ENCODE measurements at places on chromosomes 3 and 15.

- DNase-seq: no peak
Measured at GRCh38 chr3:116153174-116153573, 292.1 kb downstream of the LSAMP start.

DNA sequence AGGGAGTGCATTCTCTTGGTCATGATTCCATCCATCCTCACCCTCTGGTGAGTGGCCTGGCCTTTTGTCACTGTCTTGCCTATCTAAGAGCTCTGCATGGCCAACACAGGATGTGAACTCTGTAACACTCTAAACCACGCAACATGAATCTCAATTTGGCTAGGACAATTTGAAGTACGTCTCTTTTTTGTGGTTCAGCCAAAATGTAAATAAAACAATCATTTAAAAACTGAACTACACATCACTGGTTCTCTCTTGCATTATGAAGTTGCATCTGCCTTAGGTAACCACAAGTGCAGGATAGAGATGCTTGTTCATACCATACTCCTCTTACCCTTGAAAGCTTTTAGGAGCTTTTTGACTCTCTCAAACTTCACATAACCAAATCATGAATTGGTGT is 27.3 kb downstream of the CCR3 start:
- no peak for DNase-seq

DNA sequence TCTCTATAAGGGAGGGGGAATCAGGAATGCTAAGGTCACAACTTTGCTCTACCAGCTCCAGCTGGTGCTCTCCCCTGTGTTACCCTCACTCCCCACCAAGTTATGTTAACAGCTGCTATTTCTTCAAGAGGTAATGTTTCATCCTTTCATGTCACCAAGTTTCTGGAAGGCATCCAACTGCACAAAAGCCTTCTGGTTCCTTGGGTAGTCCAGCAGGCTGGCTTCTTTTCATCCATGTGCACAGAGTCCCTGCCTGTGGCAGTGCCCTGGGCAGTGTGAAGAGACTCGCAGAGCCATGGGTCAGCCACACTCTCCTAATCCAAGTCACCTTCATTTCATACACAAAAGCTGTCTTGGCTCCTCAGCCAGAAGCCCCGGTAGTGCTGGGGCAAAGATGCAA is 737.5 kb upstream of the LMCD1 start:
- DNase-seq: no peak

DNA sequence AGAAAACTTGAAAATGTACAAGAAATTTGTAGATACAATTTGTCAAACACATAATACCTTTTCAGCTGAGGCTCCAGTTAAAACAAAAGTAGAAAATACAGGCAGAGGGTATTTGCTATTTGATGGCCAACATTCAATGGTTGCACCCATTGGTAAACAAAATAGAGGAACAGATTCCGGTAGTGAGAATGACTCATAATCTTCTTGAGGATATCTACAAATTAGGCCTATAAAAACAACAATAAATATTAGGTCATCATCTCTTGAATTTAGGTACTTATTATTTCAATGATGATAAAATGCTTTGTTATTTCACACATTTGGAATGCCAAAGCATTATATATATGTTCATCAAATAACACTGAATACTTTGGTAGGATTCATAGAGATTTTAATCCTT is 53.4 kb downstream of the DENND4A start:
- DNase-seq: no peak

GRCh38 chr3:196894557-196895295 is 27.0 kb downstream of the SENP5 start:
- no peak for DNase-seq

- DNase-seq: no peak
Measured at GRCh38 chr15:36331531-36332275, 247.7 kb upstream of the CDIN1 start.

DNA sequence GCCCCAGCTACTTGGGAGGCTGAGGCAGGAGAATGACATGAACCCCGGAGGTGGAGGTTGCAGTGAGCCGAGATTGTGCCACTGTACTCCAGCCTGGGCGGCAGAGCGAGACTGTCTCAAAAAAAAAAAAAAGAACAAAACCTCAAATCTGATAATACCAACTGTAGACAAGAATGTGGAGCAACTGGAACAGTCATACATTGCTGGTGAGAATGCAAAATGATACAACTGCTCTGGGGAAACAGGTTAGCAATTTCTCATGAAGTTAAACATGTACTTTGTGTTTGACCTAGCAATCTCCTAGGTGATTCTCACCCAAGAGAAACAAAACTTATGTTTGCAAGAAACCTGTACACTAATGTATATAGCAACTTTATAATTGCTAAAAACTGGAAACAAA is 4.4 kb upstream of the VHL start:
- no peak for DNase-seq

DNA sequence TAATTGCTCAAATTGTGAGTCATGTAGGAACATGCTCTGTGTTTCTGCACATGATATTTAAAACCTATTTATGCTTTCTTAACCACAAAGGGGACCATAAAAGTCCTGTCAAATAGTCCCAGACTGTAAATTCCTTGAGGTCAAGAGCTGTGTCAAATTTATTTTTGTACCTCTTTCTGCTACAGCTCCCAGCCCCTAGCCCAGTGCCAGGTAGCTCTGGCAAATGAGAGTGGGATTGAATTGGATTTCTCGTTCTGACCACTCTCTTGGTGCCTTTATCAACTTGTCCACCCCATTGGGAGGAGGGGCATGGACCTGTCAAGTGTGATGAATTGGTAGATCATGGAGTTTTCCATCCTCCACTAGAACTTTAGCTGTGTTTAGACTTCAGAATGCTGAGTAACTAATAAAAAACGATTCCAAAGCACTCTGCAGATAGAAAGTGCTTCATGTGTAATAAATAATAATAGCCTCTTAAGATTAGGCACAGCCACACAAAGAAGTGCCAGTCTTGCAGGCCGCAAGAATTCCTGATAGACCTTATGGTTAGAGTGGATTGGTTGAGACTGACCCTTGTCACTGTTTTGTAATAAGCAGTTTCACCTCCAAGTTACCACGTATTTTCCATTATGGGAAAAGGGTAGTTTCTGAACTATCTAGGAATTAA is 120.4 kb downstream of the LPP start:
- DNase-seq: no peak

DNA sequence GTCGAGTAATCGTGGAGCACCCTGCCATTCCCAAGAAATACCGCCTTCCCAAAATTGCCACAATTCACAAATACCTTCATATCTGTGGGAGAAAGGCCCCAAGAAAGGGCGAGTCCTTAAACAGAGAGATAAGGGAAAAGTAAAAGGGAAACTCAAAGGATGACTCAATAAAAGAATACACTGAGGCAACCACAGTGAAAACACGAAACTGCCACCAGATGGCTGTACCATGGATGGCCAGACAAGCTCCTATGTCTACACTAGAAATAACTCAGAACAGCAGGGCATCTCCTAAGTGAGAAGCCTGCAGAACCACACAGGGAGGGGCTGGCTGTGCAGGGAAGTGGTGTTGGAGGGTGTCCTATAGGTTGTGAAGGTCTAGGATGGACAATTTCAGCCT is 25.0 kb downstream of the SRGAP3 start:
- no peak for DNase-seq

DNA sequence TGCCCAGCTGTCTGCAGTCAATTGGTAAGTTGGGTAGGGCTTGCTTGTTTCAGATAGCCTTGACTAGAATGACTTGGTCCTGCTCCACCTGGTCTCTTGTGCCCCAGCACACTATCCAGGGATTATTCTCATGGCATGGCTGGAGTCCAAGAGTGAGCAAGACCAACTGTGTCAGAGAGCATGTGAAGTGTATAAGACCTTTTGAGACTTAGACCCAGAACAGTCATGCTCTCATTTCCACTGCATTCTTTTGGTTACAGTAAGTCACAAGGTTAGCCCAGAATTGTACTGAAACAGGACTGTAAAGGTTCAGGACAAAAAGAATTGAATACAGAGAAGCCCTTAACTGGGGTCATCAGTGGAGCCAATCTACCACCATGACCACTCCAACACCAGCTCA is 650.8 kb upstream of the ADAMTS9 start:
- DNase-seq: no peak

DNA sequence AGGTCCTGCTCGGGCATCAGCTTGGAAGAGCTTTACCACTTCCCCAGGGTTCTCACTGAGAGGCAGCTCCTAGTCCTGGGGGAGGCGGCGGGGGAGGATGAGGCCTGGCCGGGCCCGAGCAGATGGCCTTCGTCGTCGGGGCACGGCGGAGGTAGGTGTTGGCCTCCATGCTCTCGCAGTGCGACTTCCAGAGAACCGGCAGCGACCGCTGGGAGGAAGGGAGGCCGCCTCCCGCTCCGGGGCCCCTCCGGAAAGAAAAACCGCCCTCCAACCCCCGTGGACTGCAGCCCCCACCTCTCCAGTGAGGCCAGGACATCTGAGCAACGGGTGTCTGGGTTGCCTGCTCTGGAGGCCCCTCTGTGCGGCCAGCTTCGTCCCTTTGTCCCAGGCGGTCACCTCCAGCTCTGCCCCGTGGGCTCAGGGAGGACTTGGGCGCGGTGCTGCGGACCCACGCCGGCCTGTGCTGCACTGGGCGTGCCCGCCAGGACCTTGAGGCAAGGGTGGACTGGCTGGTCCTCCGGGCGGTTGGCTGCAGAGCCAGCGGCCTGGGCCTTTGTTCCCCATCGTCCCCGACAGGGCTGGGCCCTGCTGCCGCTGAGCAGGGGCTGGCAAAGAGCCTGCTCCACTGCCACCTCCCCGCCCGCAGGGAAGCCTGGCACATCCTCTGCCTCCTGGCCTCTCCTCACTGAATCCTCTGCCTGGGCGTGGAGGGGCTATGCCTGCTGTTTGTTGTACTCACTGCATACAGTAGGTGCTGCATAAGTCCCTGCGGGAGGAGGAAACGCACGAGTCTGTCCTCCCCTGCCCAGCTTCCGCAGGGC is 13.6 kb upstream of the GP9 start:
- no peak for DNase-seq

DNA sequence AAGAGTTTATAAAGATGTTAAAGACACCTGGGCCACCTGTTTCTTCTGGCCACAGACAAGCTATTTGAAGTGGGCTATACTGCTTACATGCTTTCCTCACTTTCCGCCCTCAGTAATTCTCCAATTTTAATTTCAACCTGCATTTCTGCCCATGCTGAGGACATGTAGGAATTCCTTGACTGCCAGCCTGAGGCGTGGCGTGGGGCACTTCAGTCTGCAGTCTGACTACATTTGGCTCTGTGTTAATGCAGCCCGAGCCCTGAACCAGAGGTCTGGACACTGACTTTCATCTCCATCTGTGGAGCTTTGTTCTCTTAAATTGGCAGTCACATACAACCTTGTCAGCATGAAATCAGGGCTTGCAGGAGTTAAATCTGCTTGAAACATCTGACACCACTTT is 8.5 kb downstream of the UQCC5 start:
- DNase-seq: no peak

- no peak for DNase-seq
Measured at GRCh38 chr3:43285644-43286043, 696 bp upstream of the SNRK start.

DNA sequence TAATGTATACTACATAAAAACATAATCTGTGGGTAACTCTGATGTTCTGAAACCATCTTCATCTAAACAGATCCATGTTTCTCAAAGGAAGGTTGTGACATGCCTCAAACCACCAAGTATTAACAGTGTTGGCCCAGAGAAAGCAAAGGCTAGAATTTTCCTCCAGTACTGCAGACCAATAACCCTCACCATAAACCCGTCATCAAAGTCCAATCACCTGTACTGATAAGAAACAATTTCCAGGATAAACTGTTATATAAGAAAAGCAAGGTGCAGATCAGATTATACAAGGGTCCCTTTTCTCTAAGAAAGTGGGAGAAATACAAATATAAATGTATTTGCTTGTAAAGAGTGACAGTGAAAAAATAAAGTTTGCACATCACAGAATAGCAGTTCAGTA is 32.3 kb downstream of the TBC1D2B start:
- DNase-seq: no peak

DNA sequence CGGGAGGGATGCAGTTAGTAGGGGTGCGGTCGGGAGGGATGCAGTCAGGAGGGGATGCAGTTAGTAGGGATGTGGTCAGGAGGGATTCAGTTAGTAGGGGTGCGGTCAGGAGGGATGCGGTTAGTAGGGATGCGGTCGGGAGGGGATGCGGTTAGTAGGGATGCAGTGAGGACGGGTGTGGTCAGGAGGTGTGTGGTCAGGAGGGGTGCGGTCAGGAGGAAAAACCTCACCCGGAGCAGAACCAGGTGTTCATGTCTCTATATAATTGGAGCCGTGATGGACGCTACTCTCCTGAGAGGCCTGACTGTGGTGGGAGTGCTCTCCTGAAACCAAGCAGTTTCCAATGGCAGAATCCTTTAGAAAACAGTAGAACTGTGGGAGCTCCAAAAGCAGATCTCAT is 95.8 kb downstream of the BDH1 start:
- DNase-seq: no peak

- DNase-seq: no peak
Measured at GRCh38 chr15:38733331-38733730, 168.7 kb upstream of the RASGRP1 start.

DNA sequence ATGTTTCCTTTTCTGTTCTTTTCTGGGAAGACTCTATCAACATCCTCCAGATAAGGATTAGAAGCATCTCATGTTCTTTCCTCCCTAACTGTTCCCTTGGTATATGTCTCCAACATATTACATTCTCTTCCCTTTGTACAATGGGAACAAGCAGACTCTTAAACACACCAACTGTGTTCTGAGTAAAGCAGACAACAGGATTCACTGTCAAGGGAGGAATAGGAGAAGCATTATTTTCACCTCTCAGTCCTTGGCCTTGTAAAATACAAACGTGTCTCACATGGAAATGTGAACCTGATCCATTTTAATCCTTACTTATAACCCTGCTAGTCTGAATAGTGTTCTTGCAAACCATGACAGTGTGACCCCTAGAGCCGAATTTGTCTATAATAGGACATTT is 19.6 kb downstream of the GYG1 start:
- DNase-seq: no peak

- DNase-seq: no peak
Measured at GRCh38 chr3:156609546-156609945, 54.6 kb upstream of the SSR3 start.

DNA sequence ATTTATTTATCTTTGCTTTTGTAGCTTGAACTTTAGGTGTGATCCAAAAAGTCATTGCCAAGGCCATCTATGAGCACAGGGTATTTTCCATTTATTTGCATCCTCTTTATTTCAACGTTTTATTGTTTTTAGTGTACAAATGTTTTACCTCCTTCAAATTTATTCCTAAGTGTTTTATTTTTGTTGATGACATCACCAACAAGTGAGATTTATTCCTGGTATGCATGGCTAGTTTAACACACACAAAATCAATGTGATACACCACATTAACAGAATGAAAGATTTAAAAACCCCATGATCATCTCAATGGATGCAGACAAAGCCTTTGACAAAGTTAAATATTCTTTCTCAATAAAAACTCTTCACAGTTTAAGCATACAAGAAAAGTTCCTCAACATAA is 66.3 kb upstream of the CHRM5 start:
- DNase-seq: no peak

DNA sequence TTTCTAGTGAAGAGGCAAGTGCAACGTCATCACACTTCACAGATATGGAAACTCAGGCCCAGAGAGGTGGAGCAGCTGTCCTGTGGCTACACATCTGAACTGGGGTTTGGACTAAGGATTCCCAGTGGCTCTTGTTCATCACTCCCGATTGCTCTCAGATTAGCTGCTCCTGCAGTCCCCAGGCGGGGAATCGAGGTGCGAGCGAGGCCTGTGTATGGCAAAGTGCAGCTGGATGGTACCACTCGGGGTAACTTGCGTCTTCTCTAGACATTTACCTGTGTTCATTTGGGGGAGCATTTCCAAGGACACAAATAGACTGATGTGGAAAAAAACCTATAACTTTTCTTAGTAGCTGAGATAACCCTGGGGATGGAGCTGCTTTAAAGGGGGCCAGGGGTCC is 45.9 kb upstream of the TRPM1 start:
- no peak for DNase-seq

GRCh38 chr3:197756704-197757103 is 7.0 kb downstream of the FYTTD1 start:
- no peak for DNase-seq

Data from NCI-H187 (cell line).